Fibroblast of skin of abdomen (primary cell): ENCODE measurements at places on chromosomes 11 and 22.

GRCh38 chr22:50564289-50564688 is 1.6 kb upstream of the SYCE3 start:
- no peak for DNase-seq

DNA sequence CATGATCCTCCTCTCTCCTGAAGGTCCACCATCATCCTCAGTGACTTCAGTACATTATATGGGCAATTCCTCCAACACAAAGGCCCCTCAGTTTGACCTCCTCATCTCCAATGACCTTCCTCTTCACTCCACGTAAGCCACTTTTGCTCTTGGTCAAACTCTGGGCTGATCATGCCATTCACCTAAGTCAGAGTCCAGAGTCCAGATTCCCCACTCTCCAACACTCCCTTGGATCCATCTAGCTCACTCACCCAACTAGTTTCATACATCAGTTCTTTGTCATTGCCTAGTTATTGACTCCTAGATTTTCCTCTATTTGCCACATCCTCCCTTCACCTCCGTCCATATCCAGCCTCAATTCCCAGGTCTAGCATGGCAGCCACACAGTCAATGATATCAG is 30.5 kb upstream of the TTC12 start:
- DNase-seq, result no peak

DNA sequence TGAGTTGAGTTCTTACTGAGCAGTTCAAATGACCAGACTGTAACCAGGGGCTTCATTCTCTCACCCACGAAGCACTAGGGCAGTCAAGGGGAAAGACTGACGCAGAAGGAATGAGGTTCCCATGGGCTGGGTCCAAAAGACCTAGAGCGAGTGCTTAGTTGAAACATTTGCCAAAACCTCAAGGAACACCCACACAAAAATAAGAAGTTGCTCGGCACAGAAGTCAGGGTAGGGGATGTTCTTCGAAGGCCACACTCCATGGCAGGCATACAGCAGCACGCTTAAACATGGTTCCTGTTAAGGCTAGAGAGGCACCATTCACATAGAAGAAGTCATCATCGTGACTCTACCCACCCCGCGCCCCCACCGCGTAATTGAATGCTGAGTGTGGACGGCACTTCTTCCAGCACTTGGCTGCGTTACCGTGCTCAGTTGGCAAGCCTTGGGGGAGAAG is 52.9 kb downstream of the TIMP3 start:
- peak; percentile 28 for DNase-seq

DNA sequence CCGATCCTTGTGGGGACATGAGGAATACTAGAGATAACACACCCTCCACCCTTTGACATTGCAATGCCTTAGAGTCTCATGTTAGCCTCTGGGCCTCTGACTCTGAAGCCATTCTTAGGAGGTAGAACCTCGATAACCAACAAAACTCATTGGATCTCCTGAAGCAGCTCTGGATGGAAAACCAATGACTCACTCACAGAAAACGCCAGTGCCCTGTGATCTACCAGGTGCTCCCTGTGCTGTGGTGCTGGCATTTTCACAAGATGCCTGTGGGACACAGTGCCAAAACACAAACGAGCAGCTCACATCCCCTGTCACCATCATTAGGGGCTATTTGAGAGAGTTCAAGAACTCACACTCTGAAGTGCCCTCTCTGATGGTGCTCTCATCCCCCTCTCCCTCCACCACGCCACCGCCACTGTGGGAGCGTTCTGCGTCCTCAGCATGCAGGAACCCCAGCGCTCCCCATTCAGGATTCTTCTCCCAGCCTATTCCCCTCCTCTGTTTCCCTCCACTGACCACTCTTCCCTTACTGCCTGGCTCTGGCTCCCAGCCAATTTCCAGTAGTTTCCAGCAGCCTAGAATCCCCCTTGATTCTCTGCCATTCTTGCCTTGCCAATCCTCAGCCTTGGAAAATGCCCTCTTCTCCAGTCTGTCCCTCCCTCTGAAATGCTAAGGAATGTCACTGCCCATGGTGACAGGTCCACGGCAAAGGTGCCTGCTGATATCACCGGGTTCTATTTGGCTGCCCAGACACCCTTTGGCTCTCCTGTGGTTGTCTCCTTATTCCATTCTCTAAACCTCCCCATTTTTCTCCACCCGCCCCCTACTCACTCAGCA is 4.7 kb upstream of the POLD4 start:
- peak; percentile 44 for DNase-seq

- no peak for DNase-seq
Observed at GRCh38 chr22:35727436-35727835, 9.8 kb downstream of the APOL5 start.

DNA sequence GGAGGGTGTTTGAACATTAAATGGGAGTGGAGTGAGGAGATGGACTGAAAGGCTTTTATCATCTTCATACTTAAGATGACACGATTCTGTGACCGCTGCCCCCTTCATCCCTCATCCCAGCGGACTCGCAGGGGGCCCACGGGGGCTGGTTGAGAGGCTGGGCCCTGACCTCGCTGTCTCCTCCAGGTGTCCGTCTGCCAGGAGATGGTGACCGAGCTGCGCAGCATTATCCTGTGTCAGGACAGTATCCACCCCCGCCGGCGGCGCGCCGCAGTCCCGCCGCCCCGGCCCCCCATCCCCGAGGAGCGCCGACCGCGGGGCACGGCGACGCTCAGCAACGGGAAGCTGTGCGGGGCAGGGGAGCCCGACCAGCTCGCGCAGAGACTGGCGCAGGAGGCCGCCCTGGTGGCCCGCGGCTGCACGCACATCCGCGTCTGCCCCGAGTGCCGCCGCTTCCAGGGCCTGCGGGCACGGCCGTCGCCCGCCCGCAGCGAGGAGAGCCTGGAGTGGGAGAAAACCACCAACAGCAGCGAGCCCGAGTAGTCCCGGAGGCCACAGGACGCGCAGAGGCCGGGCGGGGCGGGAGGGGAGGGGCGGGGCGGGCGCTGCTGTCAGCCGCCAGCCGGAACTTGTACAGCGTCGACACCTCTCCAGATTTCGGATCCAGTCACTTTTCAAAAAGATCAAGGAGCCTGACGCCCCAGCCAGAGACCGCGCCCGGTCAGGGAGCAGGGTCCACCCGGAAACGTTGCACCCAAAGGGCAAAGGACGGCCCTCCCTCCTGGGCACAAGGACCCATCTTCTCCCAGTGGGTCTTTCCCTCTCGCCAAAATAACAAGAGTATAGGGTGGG is 38.0 kb upstream of the TBCEL start:
- DNase-seq, result peak; percentile 48

DNA sequence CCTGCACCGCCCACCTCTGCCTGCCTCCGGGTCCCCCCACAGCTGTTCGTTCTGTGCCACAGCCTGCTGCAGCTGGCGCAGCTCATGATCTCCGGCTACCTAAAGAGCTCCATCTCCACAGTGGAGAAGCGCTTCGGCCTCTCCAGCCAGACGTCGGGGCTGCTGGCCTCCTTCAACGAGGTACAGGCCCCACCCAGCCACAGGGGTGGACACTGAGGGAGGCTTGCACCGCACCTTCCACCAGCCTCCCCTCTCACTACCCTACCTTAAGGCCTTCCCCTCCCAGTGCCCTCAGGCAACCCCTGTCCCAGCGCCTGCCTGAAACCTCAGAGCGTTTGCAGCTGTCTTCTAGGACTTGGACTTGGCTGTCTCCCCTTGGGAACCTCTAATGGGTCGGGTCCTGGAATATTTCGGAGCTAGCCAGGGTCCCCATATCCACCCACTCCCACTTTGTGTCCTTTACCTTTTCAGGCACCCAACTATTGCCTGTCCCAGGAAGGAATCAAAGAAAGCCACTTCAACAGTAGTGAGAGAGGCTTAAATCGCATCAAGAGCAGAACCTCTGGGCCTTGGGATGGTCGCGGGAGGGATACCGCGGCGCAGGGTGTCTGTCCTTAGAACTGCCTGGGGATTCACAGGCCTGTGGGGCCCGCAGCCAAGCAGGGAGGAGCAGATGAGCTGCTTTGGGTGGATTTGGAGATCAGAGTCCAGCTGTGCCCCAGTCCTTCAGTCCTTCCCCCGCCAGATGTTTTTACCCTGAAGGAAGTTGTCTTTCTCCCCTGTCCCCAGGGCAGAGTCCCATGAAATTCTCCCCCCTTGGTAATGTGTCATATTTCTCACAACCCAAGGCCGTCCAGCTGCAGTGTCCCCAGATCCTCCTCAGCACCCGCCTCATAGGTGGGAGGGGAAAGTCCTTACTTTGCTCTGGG is 13.3 kb downstream of the SLCO2B1 start:
- no peak for DNase-seq

DNA sequence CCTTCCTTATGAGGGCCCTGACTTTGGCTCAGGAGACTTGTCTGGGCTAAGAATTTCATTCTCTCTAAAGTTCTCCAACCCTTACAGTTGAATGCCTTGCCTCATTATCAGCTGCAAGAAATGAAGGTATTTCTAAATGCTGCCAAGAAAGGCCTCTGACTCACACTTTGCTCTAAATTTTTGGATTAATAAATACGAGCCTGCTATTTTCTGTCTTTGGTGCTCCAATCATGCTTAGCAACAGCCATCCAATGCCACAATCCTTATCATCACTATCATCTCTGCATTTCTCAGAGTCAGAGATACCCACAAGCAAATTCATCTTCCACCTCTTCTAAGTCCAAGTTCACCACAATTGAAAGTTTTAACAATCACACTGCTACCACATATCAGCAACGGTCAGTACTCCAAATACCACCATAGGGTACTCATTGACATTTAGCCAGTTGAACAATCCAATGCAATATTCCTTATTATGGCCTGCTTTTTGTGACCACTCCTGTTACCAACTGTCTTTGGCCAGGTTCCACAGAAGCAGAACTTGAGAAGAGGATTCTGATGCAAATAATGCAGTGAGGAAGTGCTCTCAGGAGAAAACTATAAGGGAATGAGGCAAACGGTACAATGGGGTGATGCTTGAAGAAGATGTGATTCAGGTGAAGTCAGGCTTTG is 5.7 kb downstream of the PATE2 start:
- DNase-seq, result peak; percentile 28

DNA sequence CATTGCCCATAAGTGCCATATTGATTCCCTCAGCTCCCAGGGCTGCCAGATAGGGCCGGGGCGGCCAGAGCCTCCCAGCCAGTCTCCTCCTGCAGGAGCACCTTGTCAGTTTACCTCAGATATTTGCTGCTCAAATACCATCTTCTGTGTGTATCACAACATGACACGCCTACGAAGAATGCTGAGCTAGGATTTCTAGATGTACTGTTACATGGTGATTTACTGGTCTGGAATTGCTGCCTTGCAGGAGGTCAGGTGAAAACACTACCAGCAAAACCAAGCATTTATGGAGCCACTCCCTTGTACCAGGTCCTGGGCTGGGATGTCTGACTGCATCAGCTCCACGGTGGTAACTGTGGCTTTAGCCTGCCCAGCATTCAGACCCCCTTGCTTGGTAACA is 11.8 kb downstream of the MICAL3 start:
- peak; percentile 59 for DNase-seq

GRCh38 chr22:38080850-38081635 is 2.9 kb downstream of the SLC16A8 start:
- DNase-seq, result peak; percentile 52

GRCh38 chr11:92048415-92048814 is 176.2 kb upstream of the FAT3 start:
- peak; percentile 4 for DNase-seq
